Stimulated activated CD4-positive, alpha-beta T cell treated with anti-CD3 and anti-CD28 coated beads, Interleukin-15, amount 100 ng/mL, for 1 hour (primary cell): ENCODE measurements at places on chromosomes 6 and 20.
A peak's percentile ranks its signal among the peaks of the same experiment; 100 is the strongest.

DNA sequence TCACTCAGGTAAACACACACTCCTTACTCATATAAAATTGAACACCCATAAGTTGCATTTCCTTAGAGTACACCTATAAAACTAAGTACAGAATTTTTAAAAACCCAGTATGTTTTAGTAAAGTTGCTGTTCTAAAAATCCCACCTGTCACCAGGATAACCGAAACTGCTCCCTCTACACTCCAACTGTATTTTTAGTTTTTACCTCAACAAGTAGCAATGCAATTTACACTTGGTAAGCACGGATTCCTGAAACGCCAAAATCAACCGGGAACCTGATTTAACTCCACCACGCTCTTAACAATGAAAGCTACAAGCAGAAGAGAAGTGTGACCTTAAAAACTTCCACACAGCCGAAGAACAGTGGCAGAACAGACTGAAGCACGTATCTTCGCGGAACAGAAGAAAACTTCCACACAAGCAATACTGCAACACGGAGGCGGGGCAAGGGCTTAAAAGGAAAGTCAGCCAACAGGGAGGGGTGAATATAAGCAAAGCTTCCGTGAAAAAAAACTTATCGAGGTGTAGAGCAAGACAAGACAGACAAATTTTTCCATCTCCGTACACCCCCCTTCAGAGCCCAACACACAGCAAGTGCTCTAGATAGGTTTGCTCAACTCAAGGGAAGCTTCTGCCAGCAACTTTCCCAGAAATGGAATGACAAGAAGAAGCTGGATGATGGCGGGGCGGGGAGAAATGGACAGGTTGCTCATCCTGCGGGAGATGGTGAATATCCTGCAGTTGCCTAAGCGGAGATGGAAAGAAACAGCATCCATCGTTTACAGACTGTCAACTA, 1.4 kb downstream of the STAU1 start:
- DNase-seq = peak; percentile 28

GRCh38 chr20:7196481-7196880, 429.0 kb downstream of the BMP2 start:
- no peak for DNase-seq

- no peak for DNase-seq
These were observed 52.6 kb downstream of the GPR63 start for GRCh38 chr6:96784650-96785049.

GRCh38 chr6:100172322-100172713, 178.3 kb upstream of the MCHR2 start:
- no peak for DNase-seq

- DNase-seq = no peak
These were observed 257.9 kb downstream of the CDH26 start for GRCh38 chr20:60215816-60216730.

DNA sequence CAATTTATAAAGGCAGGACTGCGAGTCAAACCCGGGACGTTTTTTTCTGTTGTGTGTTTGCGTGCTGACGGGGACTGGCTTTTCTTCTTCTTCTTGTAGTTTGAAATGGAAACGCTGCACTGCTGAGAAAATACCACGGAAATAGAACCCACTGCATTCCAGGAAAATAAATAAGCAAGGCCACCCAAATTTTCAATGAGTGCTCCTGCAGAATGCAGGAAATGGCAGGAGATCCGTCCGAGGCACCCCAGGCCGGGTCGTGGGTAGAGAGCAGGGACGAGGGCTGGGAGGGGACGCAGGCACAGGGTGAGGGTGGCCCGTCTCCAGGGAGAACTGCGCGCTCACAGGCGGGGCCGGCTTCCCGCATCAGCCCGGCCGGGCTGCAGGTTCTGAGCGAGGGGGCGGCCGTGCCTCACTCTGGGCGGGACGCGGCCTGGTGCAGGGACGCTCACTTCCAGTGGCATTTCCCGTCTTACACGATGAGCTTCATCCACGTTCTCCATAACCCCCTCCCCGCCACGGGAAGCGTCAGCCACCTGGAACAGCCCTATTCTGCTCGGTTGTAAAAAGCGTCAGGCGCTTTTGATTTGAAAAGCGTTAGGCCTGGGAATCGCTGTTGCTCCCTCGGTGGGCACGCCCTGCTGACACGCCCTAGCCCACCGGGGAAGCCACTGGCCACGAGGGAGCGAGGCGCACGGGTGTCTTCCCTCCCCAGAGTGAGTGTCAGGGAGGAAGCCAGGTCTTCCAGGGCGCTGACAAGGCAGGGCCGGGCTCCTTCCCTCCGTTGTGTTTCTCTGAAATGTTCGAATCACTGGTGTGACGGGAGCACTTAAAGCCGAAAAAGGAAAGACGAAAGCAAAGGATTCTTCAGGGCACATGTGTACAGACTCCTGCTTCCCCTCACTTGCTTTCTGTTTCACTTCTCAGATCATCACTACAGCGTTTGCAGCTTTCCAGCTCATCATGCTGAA, 17.9 kb upstream of the EXOC2 start:
- DNase-seq = peak; percentile 27

DNA sequence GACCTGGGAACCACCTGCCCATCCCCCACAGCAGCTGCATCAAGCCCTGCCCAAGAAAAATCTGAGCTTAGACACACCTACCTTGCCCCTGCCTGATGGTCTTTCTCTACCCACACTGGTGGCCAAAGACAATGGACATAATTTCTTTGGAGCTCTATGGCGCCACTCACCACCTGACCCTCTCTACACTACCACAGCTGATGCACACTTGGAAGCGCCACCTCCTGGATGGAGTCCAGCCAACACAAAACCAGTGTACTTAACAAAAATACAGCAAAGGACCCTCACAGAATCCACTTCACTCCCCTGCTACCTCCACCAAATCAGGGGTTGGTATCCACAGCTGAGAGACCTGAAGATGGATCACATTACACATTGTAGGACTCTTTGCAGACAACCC, 39.7 kb upstream of the CLVS2 start:
- no peak for DNase-seq

DNA sequence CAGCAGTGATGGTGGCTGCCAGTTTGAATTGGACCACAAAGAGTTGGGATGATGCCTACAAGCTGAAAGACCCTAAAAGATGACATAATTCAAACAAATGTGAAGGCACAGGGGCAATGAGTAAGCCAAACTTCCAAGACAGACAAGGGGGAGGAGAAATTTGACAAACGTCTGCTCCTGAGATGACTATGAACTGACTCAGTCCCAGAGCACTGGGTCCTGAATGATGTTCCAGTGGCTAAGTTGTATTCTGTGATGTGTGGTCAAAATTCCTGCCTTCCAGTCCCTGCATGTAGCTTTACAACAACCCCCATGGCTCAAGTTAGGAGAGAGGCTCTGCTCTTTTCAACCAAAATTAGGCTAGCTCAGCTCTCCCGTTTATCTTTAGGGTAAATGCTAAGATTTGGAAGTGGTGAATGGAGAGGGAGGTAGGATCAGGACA, 86.1 kb upstream of the SIRPA start:
- DNase-seq = no peak

GRCh38 chr6:6771224-6771945, 182.9 kb downstream of the LY86 start:
- no peak for DNase-seq

DNA sequence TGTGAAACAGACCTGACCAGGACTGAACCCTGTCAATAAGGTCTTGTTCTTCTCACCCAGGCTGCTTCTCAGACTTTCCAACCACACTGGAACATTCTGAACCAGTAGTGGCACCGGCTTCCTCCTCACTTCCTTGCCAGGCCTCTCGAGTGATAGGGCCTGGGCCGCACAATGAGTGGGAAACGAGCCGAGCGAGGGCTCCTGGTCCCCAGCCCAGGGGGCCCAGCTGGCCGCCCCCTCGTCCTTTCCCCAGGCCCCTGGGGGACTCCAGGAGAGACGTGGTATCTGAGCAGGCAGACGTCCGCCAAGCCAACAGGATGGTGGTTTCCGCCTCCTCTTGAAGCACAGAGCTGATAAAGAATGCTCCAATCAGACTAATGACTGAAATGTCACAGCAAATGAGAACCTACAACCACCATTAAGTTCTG, 117.9 kb downstream of the GMDS start:
- DNase-seq = no peak

GRCh38 chr6:121847806-121848522, 412.5 kb downstream of the GJA1 start:
- DNase-seq = no peak

- DNase-seq = no peak
These were observed 47.4 kb upstream of the IRF4 start for GRCh38 chr6:343960-344815.

DNA sequence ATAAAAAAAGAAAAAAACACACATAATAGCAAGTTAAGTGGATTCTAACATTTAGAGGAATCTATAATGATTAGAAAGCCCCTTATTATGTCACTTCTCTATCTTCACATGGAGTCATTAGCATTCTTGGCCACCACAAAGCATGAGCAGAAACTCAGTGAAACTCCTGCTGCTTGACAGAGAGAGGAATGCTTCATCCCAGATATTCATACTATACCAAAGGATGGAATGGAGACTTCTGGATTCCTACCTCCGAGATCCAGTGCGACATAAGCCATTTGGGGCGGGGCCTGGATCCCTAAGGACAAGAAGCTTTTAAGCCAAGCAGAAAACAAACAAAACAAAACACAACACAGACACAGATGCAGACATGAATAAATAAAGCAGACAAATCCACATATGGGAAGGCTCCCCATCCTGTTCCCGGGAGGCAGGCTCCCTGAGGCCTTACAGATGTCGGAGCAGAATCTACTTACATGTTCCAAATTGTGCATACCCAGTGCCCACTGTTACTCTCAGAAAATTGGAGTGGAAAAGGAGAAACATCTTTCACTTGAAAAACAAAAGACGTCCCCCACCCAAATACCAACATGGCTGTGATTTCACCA, 727.3 kb downstream of the MAFB start:
- DNase-seq = no peak

DNA sequence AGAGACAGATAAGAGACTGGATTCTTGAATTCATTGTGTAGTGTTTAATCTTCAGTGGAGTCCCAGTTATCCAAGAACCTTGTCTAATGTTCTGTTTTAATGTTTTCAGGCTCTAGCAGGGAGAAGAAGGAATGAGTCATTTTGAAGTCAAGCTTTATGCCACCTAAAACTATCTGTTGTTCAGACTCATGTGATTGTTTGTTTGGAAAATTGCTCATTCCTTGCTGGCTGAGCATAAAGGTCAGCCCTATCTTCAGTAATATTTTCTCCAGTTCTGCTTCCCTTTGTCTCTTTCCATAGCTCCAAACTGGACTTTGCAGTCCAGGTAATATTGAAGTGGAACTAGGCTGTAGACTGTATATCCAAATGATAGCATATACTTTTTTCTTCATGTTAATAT, 34.2 kb downstream of the CLVS2 start:
- DNase-seq = no peak

DNA sequence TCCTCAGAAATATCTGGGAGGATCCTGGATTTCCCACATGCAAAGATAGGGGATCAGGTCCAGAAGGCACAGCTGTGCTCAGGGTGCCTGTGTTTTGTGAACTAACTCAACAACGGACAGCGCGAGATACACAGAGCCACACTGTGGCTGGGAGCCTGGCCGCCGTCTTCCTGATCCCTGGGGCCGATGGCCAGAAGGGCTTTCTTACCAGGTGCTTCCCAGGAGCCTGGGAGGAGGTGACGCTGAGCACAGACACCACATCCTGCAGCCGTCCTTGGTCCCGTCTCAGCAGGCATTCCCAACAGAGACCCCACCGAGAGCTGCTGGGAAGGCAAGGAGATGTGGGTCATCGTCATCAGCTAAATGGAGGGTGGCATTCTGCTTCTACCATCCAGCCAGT, 144.6 kb upstream of the AFDN start:
- DNase-seq = no peak

GRCh38 chr6:161658211-161658610, 384.4 kb upstream of the AGPAT4 start:
- no peak for DNase-seq

DNA sequence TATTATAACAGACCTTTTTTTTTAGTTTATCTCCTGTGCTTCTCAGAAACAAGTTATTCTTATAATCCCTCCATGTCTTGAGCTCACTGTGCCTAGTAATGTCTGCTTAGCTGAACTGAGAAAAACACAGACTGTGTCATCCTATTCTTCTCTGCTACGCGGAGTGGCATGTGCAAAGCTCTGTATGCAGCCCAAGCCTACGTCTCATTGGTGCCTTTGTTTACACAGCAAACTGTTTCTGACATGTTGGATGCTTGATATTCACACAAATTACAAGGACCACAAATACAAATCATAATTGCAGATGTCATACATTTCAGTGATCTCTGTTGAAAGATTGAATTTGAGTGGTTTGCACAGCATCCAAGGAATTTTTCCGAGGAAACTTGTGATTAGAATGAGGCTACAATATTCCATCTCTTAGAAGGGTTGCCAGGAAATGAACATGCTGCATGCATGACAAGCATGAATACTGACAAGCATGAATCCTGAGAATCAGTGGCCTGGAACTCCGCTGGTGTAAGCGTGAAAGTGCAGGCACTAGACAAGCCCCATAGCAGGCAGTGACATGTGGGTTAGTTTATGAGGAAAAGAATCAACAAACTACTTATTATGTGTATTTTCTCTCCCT, 128.4 kb upstream of the SGK1 start:
- DNase-seq = no peak

DNA sequence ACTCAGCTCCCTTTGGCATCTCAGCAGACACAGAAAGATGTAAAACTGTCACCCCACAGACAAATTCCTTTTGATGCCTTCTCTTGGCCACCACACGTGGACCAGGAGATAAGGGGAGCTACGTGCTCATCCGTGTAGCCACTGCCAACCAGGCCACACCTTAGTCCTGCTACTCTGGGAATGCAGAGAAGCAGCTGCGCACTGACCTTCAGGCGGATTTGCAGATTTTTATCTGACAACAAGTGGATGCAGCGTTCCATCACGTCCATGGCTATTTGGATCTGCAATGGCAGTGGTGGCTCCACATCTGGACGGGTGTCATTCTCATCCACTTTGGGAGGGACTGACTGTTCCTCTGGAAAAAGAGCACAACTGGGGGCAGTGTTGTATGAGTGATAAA, 30.8 kb downstream of the TTI1 start:
- DNase-seq = no peak

DNA sequence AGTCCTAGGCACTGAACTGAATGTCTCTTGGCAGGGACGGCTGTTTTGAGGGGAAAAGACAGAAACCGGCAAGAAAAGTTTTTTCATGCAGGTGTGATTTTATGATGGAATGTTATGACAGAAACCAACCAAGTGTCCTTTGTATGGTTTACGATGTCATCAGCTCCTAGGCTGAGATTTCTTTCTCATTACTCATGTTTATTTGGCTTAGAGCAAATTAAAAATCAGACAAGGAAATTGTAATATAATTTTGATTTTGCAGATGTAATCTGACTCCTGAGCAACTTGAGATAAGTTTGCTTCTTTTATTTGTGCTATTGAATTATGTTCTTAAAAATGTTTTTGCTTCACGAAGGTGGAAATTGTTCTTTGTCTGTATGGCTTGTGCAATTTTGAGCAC, 58.8 kb upstream of the MAP3K7 start:
- no peak for DNase-seq

DNA sequence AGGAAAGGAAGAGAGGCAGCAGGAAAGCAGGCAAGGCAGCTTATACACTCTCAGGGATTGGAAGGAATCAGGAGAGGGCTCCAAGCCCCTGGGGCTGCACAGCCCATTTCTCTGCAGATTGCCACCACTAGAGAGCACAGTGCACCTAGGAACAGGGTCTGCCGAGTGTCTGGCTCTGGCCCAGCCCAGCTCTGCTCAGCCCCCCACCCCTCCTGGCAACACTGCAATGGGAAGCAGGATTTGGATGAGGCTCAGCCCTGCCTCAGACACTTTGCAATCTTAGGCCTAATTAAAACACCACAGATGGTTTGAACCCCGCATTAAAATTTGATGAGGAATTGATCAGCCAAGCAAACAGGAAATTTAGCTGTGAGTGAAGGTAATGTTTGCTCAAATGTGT, 252.7 kb downstream of the DHX35 start:
- no peak for DNase-seq
